Activated T-cell treated with anti-CD3 and anti-CD28 coated beads for 1 hour (primary cell): ENCODE measurements at places on chromosomes 5 and 9.

DNA sequence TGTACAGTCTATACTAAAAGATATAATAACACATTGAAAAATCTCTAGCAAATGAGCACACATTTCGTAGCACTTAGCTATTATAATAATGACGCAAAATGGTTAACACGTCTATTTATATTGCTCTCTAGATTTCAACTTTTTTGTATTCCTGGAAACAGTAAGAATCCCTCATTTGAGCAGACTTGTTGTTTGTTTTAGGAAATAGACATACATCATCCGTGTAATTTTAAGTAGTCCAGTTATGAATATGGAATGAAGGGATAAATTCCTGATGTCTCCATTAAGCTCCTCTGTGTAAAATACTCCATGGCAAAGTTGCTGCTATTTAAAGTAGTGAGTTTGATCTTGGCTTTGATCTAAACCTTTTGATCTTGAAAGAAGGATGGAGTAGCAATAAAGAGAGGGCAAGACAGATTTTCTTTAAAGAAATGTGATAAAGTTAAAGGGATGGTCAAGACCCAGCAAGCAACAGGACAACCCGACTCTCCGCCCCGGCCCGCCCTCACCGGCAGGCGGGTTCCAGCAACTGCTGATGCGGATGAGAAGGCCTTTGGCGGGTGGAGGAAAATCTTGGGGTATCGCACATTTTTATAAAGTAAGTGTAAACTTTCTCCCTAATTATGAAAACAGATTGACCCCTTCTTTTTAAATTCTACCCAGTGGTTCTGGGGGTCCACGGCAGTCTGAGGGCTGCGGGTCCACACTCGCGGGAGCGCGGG is 277.4 kb downstream of the AOPEP start:
- no peak for DNase-seq

DNA sequence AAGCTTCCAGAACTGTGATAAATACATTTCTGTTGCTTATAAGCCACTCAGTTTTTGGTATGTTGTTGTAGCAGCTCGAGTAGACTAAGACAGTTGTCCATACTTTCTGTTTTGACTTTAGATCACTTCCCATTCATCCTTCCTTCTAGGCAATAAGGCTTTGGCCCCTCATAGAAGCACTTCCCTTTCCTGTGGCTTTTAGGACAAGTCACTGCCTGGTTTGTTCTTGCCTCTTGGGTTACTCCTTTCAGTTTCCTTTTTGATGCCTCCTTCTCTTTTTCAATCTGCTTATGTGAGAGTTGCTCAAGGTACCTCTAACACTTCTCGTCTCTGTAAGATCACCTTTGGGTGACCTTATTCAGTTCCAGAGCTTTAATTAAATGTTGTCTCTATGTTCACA is 72.4 kb upstream of the NTRK2 start:
- no peak for DNase-seq

DNA sequence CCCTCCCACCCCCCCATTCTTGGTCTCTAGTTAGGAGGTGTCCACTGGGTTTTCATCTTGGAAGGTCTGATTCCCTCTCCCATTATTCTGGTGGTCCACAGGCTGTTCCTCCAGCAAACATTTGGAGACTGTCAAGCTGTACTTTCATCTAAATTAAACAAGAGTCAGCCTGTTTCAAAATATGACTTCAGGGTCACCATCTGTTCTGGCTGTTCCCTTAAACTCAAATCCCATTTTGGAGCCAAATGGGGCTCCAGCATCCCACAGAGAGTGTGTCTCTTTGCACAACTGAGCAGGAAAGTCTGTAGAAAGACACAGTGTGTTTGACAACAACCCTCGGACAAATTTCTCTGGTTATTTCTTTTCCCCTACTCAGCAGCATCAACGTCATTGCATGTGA is 20.5 kb downstream of the COL15A1 start:
- DNase-seq = no peak

GRCh38 chr5:10173716-10174115 is 76.0 kb downstream of the ATPSCKMT start:
- DNase-seq = no peak

DNA sequence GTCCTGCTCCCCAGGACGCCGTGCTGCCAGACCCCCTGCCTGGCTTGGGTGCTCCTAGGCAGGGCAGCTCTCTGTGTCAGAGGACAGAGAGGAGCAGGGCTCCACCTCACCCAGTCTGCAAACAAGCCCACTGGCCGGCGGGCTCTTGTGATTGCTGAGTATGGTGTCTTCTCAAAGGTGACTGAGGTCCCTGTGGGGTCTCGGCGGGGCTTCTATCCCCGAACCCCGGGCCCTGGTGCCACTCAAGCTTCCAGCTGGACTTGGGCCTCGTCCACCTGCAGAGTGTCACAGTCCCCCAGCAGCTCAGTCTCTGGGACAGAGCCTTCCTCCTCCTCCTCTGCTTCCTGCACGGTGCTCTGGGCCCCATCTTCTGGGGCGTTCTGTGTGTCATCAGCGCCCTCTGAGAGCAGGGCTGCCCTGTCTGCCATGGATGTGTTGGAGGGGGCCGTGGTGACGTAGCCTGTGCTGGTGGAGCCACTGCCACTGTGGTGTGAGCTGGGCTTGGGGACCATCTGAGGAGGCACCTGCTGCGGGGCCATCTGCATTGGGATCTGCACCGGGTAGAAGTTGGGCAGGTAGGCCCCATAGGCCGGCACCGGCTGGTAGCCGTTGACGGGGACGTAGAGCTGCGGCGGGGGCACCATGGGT is 226.5 kb downstream of the ROR2 start:
- DNase-seq = no peak

GRCh38 chr5:120657104-120657503 is 193.0 kb downstream of the PRR16 start:
- DNase-seq = no peak

- no peak for DNase-seq
Measured at GRCh38 chr5:134188092-134188491, 11.3 kb upstream of the SKP1 start.
